Stimulated activated CD8-positive, alpha-beta memory T cell treated with anti-CD3 and anti-CD28 coated beads, Interleukin-7, amount 100 ng/mL, for 1 hour (primary cell): ENCODE measurements at places on chromosomes 3 and 15.

- no peak for DNase-seq
These were observed 44.8 kb downstream of the ISL2 start for GRCh38 chr15:76381366-76381765.

DNA sequence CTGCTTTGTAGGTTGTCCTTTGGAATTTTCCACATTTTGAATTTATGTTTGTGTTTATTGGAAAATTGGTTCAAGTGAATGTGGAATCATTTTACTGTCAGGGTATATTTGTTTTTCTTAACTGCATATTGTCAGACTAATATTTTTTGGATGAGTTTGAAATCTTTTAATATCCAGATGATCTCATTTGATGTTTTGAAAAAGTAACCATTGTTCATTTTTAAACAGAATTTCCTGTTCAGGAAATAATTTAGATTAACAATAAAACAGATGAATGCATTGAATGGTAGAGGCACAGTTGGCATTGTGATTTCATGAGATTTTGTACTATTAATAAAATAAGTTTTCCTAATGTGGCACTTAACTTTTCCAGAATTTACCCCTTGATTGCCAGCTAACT lies 15.5 kb downstream of the TRAK1 start:
- DNase-seq = no peak

DNA sequence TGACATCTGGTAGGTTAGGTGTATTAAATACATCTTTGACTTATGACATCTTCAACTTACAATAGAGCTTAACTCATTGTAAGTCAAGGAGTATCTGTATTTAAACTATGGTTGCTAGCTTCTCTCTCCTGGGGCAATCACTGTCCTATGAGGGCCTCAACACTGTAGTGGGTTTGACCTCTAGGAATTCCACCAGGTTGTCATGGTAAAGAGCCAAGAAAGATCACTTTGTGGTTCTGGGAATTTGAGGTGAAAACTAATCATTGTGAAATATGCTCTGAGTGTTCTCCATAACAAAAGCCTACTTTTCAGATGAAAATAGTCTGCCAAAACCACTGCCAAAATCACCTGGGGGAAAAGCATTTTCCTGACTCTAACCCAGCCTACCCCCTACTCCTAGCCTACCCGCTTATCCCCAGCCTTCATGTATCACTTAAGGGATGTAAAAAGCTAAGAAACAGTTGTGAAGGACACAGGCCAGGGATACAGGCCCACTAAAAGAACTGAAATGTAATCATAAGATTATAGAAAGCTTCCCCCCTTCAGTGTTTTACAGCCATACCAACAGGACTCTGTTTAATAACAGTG lies 723.8 kb downstream of the MECOM start:
- DNase-seq = no peak

DNA sequence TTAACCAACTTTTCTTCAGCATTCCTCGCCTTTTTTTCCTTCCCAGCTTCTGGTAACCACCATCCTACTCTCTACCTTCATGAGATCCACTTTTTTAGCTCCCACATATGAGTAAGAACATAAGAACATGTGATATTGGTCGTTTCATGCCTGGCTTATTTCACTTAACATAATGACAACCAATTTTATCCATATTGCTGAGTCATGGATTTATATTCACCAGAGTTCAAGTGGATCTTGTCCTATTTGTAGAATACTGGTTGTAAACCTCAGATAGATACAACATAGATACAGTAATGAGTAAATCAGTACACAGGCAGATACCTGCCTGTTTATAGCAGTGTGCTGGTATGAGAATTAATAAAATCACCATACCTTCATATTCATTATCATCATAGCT lies 412.0 kb upstream of the RBMS3 start:
- no peak for DNase-seq

GRCh38 chr3:161989012-161989411 lies 492.4 kb downstream of the OTOL1 start:
- DNase-seq = no peak

- no peak for DNase-seq
These were observed 265.4 kb upstream of the LYSMD4 start for GRCh38 chr15:99998661-99999101.

DNA sequence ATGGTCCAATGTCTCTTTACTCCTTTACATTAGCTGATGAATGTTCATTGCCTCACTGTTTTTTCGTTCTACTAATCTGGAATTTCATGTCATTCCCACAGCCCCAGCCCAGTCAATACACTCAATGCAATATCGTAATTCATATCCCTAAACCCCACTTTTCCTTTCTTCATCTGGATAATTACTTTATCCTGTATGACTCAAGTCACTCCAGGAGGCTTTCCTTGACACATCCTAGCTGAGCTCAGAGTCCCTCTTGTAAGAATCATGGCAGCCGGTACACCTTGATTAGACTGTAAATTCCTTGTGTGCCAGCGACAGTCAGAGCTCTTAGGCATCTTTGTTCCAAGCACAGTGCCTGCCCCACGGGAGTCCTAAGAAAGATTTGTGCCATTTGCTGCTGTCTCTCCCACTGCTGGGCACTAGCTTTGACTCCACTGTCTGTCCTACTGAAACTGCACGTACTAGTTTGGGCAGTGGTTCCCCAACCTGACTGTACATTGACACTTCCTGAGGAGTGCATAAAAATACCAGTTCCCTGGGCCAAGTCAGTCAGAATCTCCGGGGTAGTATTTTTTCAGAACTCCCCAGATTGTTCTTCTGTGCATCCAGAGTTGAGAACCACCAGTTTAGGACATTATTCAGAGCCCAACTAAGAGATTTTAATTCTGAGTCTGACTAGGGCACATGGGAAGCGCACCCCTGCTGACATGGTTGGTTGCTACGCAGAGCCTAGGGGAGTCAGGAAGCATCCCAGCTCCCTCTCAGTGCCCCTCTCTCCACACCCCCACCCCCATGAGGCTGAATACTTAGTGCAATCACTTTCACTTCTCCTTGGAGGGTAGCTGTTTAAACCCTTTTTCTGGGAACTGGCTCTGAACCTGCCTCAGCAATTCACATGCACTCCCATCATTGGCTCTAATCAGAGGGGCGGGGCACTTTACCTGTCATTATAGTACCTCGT lies 19.5 kb upstream of the C3orf70 start:
- no peak for DNase-seq

- DNase-seq = no peak
These were observed 39.7 kb upstream of the PYGO1 start for GRCh38 chr15:55627730-55628368.

DNA sequence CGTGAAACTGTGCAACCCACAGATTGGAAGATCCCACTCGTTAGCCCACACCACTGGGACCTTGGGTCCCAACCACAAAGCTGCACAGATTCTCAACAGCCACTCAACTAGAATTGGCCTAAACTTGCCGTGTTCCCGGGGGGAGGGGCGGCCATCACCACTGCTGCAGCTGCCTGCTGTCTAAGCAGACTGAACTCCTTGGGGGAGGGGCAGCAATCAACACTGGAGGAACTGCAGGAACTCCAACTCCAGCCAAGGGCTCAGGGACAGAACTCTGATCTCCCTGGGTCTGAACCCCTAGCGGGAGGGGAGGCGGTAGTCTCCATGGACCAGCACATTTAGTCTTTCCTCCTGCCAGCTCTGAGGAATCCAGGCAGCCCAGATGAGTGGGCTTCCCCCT lies 205.9 kb downstream of the RSL24D1 start:
- DNase-seq = no peak
